ENCODE measurements at places on chromosomes 4 and X.

- no peak for DNase-seq
These were observed 105.6 kb upstream of the SMIM31 start for GRCh38 chr4:164648151-164648848.

GRCh38 chrX:13536551-13536950, 32.9 kb upstream of the EGFL6 start:
- DNase-seq = no peak

DNA sequence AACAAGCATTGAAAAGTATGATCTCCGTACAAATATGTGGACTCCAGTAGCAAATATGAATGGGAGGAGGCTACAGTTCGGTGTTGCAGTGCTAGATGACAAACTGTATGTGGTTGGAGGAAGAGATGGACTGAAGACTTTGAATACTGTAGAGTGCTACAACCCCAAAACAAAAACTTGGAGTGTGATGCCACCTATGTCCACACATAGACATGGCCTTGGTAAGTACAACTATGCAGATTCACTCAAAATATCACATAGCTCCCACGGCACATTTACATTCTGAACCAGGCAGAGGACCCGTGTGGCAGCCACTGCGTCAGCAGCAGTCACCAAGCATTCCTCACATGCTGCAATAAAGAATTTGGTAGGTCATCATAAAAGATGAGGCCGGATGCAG, 41.3 kb downstream of the KLHL5 start:
- DNase-seq = no peak

GRCh38 chr4:111108153-111108552, 485.3 kb upstream of the PITX2 start:
- no peak for DNase-seq

- DNase-seq = no peak
These were observed 8.9 kb downstream of the PGAM4 start for GRCh38 chrX:77960567-77960966.

Data from head of caudate nucleus (tissue), 42 donors.